Stimulated activated memory B cell treated with anti-CD40 and anti-IgM and Interleukin-4, amounts not matched to agents 10 μg/mL and 1 μg/mL and 100 μg/mL, for 72 hours (primary cell): ENCODE measurements at places on chromosomes 4 and X.

- no peak for ATAC-seq
These were observed 119.0 kb upstream of the PDLIM3 start for GRCh38 chr4:185654311-185654710.

GRCh38 chr4:55435141-55435841, 39.5 kb downstream of the TMEM165 start:
- ATAC-seq = peak; percentile 70

- no peak for ATAC-seq
These were observed 12.4 kb downstream of the RAB33A start for GRCh38 chrX:130184168-130184567.

GRCh38 chr4:150769845-150770244, 187.9 kb downstream of the MAB21L2 start:
- ATAC-seq = no peak

- ATAC-seq = no peak
These were observed 57.1 kb downstream of the ENPEP start for GRCh38 chr4:110532901-110533589.

DNA sequence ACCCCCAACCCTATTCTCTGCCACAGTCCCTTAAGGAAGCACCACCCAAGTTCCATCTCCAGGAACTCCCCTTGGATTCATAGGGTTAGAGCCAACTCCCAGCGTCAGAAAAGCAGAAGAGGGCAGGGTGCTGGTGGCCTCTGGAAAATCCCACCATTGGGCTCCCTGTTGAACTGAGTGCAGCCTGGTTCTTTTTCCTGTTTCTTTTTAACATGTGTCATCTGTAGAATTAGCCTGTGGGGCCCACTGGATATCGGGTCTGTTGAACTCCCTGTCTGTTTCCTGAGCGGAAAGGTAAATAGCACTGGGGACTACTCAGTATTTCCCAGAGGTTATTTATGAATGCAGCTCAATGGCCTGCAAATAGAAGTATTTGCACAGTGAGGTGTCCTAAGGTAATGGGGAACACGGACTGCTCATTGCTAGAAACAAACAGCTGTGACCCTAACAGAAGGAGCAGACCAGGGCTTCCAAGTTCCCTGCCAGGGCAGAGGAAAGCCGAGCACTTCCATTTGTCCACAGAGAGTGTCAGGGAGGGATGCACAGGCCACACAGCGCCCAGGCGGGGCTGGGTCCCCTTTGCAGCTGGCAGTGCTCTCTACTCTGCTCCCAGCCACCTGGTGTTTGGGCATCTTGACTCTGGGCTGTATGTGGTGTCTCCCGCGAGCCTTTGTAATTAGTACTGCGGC, 102.6 kb downstream of the FHDC1 start:
- no peak for ATAC-seq

DNA sequence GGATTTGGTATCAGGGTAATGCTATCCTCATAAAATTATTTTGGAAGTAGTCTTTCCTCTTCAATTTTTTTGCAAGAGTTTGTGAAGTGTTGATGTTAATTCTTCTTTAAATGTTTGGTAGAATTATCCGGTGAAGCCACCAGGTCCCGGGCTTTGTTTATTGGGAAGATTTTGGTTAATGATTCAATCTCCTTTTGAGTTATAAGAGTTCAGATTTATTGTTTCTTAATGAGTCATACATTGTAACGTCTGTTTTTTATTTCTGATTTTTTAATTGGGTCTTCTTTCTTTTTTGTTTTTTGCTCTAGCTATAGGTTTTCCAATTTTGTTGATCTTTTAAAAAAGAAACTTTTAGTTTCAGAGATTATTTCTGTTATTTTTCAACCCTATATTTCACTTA, 412.3 kb downstream of the PDGFC start:
- no peak for ATAC-seq

GRCh38 chr4:89109841-89110540, 1.3 kb upstream of the TIGD2 start:
- no peak for ATAC-seq

DNA sequence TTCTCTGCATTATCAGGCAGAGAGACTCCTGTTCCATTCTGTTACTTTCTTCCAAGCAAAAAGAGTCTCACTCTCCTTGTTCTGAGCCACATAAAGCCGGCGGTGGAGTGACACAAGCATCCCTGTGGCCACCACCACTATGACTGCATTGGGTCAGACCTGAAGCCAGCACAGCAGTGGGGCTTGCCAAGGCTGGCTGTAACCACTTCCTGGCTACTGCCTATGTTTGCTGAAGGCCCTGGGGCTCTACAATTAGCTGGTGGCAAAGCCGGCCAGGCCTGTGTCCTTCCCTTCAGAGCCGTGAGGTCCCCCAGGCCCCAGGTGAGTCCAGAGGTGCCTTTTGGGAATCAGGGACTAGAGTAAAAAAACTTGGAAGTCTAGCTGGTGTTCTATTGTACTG, 31.8 kb downstream of the PLAC8 start:
- ATAC-seq = no peak

DNA sequence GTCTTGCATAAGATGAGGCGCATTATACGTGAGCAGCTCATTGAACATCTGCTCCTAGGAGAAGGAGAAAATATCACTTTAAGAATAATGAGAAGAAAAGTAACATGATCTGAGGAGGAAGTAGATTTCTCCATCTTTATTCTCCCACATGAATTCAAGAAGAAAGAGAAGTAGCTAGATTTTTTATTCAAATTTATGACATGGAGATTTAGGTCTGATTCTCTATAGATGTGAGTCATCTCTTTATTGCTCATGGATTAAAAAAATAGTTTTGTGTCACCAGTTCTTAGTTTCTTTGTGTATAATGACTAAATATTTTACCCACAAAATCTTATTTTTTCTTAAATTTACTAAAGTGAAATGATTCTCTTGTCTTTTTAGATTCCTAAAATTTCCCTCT, 40.4 kb downstream of the HPGDS start:
- no peak for ATAC-seq

GRCh38 chrX:19866626-19867410, 20.6 kb downstream of the SH3KBP1 start:
- ATAC-seq = no peak

DNA sequence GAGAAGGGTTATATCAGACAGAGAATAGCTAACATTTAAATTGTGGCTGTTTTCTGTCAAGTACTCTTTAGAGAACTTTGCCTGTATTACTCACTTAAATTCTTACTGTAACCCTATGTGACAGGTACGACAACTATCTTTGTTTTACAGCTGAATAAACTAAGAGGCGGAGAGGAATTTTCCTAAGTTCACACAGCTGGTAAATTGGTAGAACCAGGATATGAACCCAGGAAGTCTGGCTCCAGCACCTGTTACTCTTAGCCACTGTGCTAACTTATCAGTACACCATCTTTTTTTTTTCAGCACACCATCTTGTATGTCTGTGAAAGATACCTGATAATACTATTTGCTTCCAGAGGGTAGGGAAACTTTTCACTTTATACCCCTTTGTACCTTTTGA, 2.0 kb upstream of the SYP start:
- ATAC-seq = no peak

- ATAC-seq = no peak
These were observed 35.3 kb upstream of the ADAMTS3 start for GRCh38 chr4:72604324-72604723.

DNA sequence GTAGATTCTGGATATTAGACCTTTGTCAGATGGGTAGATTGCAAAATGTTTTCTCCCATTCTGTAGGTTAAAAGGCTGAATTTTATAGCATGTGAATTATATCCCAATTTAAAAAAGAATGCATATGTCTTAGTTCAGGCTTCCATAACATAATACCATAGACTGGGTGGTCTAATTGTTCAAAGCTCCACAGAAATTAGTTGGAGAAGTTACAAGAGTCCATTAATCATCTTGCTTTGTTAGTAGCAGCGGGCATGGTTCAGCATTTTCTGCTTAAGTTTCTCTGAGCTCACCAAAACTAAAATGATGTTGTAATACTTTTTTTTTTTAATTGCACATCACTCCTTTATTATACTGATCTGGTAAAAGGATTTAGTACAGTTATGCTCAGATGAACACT, 1.8 kb downstream of the PGAM4 start:
- no peak for ATAC-seq

DNA sequence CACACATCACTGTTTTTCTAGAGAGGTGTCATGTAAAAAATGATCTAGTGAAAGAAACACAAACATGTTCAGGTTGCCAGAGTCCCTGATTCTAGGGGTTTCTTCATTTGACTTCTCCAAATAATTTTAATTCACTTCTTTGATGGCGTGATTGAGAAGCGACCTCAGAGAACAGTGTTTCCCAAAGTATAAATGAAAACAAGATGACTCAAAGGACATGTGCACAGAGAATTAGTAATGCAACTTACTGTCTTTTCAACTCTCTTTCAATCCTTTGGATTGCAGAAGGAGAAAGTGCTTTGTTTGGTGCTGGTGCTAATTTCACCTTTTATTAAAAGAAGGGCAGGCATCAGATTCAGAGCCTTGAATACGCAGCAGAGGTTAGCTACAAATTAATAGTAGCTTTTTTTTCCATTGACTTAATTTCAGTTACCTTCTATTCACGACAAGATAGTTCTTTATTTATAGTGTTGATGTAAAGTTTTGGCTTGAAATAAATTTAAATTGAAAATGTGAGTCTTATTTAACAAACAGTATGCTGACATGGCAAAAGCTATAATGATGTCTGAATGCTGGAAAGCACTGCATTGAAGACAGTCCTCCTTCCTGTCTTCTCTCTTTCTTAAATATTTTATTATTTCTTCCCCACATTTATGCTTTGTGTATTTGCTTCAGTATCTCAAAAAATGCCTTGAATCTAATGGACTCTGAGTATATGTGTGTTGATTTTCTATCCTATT, 85.1 kb downstream of the SLC10A7 start:
- no peak for ATAC-seq

DNA sequence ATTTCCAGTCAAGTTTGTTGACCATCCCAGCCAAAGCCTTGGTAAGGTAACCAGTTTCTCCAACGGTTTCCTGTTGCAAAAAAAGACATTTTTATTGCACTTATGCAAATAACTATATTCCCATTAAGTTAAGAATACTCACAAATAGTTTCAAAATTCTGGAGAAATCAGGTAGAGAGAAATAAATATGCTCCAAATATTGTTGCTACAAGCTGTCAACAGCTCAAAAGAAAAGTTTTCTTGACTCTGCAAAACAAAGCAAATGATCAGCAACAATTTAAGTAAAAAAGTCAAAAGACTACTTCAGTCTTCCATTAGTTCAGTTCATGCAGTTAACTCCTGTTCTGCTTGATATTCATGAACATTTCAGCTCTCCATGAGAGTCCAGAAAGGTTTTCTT, 49.0 kb upstream of the UGT8 start:
- no peak for ATAC-seq

- no peak for ATAC-seq
These were observed 33.4 kb downstream of the SLC2A9 start for GRCh38 chr4:9987749-9988362.

DNA sequence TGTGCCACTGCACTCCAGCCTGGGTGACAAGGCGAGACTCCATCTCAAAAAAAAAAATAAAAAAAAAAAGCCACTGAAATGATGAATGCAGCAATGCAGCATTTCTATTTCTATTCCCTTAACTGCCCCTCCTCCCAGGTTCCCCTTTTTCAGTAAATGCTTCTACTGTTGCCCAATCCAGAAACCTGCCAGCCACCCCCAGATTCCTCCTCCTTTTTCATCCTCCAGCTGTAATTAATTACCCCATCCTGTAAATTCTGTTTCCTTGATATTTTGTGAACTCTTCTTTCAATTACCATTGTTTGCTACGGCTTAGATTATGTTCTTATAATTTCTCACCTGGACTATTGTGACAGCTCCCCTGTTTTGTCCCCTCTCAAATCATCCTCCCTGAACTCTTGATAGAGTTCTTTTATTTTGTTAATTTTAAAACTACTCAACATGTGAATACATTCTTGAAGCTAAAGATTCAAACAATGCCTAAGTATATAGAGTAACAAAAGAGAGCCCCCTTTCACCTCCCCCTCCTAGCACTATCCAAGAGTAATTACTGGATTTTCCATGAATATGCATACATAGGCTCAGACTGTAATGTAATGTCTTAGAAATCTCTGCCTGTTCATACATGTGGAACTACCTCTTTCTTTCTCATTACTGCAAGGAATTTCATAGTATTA, 140.6 kb upstream of the GPC4 start:
- ATAC-seq = no peak

DNA sequence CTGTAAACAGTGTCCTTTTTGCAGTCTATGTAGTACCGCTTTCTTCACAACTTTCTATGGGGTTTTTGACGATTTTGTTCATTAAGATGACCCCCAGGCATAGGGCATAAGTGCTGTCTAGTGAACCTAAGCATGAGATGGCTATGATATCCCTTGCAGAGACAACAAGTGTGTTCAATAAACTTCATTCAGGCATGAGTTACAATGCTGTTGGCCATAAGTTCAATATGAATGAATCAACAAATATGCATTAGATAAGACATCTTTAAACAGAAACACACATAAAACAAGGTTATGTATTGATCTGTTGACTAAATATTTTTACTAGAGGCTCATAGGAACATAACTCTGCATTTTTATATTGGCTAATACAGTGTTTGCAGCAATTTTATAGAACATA, 1322.0 kb downstream of the ARAP2 start:
- ATAC-seq = no peak

DNA sequence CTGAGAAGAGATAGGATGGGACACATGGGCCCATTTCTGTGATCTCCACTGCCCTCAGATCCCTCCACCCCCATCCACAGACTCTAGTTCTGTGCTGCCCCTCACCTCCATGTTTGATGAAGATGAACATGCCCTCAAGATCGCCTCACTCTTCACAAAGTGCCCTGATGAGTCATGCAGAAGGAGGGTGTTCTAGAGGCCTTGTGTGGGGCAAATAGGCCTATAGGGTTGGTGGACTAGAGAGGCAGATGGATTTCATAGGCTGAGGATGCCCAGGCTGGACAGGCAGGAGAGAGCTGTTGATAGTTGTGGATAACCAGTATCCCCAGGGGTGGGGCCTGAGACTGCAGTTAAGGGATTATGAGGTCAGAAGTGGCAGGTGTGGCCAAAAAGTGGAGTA, at the start of gene CXorf65:
CXorf65 (minus strand) TSS at position 314 of the 400 bp plus-strand sequence; CDS start at position 130, 184 bp downstream.
- no peak for ATAC-seq

DNA sequence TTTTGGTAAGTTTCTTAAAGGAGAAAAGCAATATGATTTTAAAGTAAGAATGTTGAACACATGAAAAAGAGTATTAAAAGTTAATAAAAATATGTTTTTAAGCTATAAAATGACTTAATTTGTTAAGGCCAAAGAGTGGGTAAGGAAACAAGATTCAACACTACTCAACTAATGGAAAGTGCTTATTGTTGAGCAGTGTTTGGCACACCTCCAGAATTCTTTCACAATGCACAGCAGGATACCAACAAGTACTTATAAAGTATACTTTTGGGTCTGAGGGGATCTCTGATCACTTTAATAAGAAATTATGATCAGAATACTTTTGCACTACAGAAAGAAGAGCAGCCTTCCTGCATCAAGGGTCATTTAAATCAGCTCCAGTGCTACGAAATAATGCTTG, 5.9 kb downstream of the LAMP2 start:
- ATAC-seq = no peak

GRCh38 chr4:38591617-38592337, 72.2 kb upstream of the KLF3 start:
- no peak for ATAC-seq

GRCh38 chrX:40484408-40485091, 96.2 kb upstream of the ATP6AP2 start:
- ATAC-seq = no peak

GRCh38 chr4:79472693-79473438, 64.8 kb upstream of the GK2 start:
- ATAC-seq = no peak
